NCI-H1694 (cell line): ENCODE measurements at places on chromosomes 7 and 10.

DNA sequence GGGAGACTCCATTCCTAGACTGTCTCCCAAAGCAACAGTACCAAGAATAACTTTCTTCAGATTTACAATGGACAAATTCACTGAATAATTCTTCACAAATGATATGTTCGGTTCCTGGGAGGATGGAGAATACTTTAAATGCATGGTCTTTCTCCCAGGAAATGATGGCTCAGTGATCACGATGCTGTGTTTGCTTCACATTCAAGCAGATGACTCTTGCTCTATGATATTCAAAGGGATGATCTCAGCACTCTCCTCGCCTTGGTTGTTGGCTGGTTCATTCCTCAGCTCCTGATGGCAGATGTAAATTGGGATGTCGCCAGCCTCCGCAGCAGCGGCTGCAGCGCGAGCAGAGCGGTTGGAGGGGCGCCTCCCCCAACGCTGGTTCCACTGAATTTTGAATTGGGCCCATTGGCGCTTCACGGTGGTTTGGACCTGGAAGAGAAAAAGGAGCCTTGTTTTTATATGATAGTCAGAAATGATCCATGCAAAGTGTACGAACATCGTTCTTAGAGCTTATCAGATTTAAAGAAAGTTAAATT, 148.3 kb downstream of the CALCR start:
- DNase-seq = no peak

DNA sequence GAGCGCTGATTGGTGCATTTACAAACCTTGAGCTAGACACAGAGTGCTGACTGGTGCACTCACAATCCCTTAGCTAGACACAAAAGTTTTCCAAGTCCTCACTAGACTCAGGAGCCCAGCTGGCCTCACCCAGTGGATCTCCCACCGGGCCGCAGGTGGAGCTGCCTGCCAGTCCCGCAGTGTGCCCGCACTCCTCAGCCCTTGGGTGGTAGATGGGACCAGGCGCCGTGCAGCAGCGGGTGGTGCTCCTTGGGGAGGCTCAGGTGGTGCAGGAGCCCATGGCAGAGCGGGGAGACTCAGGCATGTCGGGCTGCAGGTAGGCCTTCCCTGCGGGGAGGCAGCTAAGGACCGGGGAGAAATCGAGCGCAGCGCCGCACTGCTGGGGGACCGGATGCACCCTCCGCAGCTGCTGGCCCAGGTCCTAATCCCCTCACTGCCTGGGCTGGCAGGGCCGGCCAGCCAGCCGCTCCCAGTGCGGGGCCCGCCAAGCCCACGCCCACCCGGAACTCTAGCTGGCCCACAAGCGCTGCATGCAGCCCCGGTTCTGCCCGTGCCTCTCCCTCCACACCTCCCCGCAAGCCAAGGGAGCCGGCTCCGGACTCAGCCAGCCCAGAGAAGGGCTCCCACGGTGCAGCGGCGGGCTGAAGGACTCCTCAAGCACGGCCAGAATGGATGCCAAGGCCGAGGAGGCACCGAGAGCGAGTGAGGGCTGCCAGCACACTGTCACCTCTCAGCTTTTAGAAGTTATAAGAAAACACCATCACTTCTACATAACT, 128.9 kb downstream of the ZNF438 start:
- no peak for DNase-seq

DNA sequence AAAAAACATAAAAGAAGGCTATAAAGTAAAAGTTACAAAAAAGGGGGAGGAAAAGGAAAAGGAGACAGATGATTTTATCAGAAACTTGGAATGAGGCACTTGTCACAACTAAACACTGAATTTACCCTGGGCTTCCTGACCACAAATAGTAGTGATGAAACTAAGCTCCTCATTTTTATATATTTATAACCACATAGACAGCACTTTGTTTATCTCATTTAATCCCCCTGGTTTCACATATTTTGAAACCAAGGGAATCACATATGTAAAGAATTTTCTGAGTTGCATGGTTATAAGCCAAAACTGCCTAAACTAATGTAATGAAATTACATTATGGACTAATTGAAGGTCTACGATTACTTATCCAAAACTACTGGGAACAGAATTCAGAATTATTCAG, 39.6 kb upstream of the MET start:
- DNase-seq = no peak

DNA sequence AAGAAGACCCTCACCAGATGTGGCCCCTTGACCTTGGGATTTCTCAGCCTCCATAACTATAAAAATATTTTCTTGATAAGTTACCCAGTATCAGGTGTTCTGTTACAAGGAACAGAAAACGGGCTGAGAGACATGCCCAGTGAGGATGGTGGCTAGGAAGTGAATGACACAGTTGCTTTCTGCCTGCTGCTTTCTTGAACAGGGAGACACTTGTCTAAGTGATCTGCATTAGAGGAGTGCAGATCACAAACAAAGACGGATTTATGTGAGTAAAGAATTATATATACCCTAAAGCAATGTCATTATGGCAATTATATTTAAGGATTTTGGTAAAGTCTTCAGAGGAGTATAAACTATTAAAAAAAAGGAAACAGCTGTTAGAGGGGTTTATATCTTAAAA, 169.2 kb upstream of the AHR start:
- no peak for DNase-seq

- no peak for DNase-seq
Measured at GRCh38 chr7:139595806-139596205, 72.3 kb downstream of the CLEC2L start.

DNA sequence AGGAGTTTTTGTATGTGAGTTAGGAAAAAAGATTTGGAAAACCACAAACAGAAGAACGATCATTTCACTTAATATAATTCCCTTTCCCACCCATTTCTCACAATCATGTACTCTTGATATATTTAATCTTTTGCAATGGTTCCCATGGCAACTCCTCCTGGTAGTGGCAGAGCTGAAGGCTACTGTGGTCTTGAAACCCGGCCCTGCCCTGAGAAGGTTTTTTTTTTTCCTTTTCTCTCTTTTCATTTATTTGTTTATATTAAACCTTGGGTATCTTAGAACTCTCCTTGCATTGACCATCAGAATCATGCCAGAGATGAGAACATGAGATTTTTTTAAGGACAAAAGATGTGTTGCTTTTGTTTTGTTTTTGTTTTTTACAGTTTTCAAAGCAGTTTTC, 566.1 kb upstream of the NRP1 start:
- no peak for DNase-seq

- no peak for DNase-seq
Measured at GRCh38 chr7:107017965-107018719, 26.4 kb upstream of the PRKAR2B start.

- peak; percentile 92 for DNase-seq
Measured at GRCh38 chr7:41275255-41275654, 427.6 kb downstream of the INHBA start.

- DNase-seq = no peak
Measured at GRCh38 chr7:84256571-84256971, 62.0 kb upstream of the SEMA3A start.

DNA sequence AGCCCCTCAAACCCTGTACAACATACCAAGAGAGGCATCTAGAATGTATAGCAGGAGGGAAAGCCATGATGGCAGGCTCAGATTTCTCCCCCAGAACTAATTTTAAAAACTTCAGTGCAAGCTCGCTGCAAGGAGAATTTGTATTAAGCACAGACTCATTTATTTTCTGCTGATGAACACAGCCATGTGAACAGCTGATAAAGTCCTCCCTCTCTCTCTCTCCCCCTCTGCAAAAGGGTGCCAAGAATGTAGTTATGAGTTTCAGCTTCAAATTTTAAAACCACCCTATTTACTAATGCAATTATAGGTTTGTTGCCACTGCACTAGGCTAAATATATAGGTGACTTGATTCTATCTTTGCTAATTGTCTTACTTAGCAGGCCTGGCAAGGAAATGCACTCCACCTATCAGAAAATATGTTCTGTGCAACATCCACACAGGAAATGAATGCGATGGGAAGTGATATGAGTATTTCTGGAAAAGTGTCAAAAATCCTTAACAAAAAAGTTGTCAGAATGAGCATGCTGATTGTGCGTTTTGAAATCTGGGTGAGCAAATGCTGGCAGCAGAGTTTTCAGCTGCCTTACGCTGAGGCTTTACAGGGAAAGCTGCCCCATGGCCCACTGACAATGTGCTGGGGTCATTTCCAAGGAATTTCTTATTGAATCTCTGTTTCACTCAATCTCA, 43.4 kb upstream of the GHITM start:
- DNase-seq = no peak

GRCh38 chr7:17329440-17329839, 31.0 kb downstream of the AHR start:
- no peak for DNase-seq

GRCh38 chr10:12622691-12623090, 273.3 kb downstream of the CAMK1D start:
- no peak for DNase-seq

GRCh38 chr7:35817181-35817580, 16.3 kb downstream of the SEPTIN7 start:
- no peak for DNase-seq

DNA sequence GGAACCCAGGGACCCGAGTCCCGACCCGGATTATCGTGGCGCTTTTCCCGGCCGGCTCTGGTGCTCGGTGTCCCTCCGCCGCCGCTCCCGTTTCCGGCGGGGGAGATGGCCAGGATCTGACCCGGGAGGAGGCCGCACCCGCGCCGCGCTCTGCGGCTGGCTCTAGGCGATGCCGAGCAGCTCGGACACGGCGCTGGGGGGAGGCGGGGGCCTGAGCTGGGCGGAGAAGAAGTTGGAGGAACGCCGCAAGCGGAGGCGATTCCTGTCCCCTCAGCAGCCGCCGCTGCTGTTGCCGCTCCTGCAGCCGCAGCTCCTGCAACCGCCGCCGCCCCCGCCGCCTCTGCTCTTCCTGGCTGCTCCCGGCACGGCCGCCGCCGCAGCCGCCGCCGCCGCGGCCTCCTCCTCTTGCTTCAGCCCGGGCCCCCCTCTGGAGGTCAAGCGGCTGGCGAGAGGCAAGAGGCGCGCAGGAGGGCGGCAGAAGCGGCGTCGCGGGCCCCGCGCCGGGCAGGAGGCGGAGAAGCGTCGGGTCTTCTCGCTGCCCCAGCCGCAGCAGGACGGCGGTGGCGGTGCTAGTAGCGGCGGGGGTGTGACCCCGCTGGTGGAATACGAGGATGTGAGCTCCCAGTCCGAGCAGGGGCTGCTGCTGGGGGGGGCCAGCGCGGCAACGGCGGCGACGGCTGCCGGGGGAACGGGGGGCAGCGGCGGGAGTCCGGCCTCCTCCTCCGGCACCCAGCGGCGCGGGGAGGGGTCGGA, 593 bp downstream of the CDK13 start:
- no peak for DNase-seq

DNA sequence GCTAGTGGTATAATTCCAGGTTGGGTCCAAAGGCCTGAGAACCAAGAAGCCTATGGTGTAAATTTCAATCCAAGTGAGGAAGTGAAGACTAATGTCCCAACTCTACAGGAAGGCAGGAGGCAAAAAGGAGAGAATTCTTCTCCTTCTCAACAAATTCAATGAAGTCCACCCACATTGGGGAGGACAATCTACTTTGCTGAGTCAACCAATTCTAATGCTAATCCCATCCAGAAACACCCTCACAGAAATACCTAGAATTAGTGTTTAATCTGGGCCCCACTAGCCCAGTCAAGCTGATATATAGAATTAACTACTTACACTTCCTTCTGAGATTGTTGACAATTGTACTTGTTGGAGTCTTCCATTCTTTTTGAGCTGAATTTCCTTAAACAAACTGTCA, 413.2 kb upstream of the PHF14 start:
- no peak for DNase-seq

DNA sequence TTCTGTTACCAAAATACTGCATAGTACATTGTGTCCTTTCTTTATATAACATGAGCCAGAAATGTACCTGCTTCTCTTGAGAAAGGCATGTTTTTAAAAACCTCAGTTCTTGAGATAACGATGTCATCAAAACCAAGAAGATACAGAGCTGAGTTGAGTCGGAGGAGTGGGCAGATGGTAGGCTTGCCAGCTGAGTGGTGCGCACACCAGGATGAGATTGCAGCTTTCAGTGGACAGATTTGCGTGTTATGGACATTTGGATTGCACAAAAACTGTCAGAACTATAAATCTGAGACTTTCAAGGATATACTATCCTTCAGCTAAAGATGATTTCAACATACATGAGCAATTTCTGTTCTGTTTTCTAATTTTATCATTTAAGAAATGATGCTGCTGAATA, 25.0 kb downstream of the PRKAR2B start:
- no peak for DNase-seq

- peak; percentile 10 for DNase-seq
Measured at GRCh38 chr7:128322040-128322643, 21.6 kb downstream of the RBM28 start.

DNA sequence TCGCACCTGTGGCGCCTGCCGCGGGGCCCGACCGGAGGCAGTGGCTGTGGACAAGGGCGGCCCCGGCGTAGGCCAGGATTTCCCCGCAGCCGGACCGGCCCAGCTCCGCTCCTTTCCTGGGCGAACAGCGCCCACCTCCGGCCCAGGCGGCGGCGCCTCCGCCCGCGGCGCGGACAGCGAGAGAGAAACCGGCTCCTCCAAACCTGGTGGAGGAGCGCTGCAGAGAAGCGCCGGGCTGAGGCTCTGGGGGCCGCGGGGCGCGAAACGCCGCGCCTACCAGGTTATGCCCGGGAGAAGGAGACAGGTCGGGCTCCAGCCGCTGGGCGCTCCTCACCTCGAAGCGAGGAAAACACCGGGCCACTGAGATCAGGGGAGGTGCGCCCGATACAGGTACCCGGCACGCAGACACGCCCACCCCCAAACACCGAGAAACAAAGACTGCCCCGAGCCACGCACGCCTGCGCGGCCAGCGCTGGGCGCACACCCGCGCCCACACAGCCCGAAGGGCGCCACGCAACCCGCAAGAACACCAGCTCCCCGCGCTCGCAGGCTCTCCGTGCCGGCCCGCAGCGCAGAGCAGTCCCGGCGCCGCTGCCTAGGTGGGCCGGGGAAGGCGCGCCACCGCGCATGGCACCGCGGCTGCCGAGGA, 3.3 kb downstream of the GRID1 start:
- DNase-seq = no peak

- peak; percentile 46 for DNase-seq
Measured at GRCh38 chr7:2622869-2623697, 8.7 kb upstream of the TTYH3 start.

- DNase-seq = no peak
Measured at GRCh38 chr10:58642283-58642682, 129.6 kb downstream of the BICC1 start.

DNA sequence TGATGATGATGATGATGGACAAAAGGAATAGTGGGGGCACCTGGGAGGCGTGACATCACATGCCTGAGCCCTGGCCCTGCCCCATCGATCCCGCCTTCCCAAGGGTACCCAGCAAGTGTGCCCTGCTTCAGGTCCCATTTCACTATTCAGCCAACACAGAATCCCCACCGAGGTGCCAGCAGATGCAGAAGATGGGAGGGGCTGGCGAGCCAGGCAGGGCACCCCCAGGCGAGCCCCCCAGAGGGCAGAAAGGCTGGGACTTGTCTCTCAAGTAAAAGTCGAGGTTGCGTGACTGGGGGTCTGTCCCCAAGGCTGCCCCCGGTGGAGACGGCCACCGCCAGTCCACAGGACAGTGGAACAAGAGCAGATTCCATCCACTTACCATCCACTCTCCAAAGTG, 57.5 kb downstream of the INSIG1 start:
- no peak for DNase-seq

DNA sequence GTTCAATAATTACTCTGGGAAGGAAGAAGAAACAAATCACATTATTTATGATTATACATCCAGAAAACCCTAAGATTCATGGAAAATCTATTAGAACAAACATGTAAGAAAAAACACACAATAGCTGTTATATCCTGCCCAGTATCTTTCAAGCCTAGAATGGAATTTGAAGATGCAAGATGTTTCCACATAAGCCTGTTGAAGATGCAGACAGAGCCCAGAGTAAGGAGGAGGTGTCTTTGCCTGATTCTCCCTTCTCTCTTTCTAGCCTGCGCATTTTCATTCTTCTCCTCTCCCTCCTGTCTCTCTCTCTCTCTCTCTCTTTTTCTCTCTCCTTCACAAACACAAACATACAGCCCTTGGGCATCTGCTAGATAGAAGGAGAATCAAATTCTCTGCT, 170.1 kb upstream of the INHBA start:
- no peak for DNase-seq
